ENCODE measurements at places on chromosomes 3 and 15.

DNA sequence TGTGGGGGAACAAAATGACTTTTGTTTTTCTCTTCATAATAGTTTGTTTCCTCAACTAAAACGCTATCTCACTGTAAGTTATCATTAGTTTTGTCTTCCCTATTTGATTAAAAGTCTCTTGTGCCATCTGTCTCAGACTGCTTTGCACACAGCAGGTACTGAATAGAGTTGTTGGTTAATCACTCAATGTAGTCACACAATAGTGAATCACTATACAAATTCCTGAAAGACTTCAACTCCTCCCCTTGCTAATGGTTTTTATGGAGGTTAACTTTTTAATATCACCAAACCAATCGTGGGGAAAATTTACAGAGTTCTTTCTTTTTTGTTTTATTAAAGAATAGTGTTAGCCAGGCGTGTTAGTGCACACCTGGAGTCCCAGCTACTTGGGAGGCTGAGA, 2.6 kb upstream of the NGLY1 start:
- no peak for DNase-seq

- no peak for DNase-seq
Observed at GRCh38 chr3:66706890-66707289, 206.1 kb upstream of the LRIG1 start.

DNA sequence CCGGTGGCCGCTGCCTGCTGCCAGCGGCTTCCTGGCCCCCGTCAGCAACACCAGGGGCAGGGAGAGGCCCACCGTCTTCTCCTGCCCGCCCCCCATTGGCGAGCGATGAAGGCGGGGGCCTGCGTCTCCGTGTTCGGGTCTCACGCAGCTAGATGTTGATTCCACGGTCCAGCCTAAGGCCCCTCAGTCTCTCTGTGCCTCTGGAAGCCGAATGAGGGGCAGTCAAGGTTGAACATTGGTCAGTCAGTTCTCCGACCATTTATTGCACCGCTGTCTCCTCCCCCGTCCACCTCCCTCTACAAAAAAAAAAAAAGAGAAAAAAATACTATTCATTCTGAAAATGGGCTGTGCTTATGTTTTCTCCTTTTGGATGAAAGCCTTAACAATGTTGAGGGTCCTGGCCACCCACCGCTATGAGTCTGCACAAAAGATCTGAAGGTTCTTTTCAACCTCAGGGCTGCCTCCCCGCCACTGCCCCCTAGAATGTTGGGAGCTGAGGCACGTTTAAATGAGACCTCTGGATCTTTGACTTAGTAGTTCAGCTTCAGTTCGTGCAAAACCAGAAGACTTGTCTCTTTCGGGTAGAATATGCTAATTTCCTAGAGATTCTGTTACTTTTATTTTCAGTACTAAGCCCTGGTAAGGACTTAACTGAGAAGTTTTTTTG, 736 bp downstream of the IREB2 start:
- DNase-seq: peak; percentile 30

GRCh38 chr15:78320183-78320582, 20.0 kb upstream of the CRABP1 start:
- no peak for DNase-seq

DNA sequence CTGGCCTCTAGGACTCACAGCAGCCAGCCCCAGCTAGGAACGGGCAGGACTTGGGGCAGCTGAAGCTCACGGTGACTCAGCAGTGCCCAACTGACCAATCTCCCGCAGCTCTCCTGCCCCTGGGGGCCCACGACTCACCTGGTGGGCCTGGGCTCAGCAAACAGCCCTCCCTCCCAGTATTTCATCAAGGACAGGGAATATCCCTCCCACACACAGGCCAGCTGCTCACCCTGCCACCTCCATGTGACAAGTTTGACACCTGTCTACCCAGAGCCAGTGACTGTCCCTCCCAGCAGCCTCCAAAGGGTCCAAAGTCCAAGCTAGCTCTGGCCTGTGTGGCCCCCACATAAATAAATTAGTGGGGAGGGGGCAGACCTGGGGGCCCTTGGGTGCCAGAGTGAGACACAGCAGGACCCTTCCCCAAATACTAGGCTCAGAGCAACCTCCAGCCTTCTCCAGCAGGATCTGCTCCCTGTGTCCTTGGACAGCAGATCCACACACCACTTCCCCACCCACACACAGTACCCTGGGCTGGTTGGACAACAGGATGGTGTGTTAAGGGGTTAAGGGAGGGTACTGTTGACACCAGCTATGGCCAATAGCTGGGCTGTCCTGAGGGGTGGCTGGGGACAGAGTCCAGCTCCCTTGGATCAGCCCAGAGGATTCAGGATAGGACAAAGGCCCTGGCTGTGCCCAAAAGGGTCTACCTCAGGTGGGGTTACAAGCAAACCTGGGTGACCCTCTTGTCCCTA, 4.3 kb downstream of the GNAT1 start:
- DNase-seq: no peak

- DNase-seq: no peak
Observed at GRCh38 chr3:119990888-119991287, 103.4 kb downstream of the GSK3B start.

DNA sequence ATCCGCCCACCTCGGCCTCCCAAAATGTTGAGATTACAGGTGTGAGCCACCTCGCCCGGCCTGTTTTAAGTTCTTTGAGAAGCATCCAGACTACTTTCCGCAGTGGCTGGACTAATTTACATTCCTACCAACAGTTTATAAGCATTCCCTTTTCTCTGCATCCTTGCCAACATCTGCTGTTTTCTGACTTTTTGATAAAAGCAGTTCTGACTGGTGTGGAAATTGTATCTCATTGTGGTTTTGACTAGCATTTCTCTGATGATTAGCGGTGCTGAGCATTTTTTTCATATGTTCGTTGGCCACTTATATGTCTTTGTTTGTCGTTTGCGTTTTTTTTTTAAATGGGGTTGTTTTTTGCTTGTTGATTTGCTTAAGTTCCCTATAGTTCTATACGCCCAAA, 208.4 kb upstream of the DPPA4 start:
- no peak for DNase-seq

GRCh38 chr3:30502051-30502741, 104.2 kb upstream of the TGFBR2 start:
- DNase-seq: no peak

- no peak for DNase-seq
Observed at GRCh38 chr3:50573566-50574443, 4.5 kb downstream of the HEMK1 start.

- DNase-seq: no peak
Observed at GRCh38 chr3:178086144-178086825, 450.0 kb upstream of the KCNMB2 start.

DNA sequence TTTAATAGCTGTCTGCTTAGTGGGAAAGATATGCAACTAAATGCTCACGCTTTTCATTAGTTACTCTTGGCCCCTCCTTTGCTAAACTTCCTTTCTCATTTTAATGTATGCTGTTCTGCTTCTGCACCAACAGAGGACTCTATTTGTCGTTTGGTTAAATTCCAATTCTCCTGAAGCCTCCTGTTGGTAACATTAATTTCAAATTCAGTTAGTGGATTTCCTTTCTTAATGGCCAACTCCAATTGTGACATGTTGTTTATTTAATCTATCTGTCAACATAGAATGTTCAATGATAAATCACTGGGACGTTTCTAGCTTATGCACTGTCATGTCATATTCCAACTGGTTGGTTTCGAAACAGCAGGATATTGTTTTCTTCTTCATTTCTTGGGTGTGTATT, 467.4 kb upstream of the BCHE start:
- no peak for DNase-seq

DNA sequence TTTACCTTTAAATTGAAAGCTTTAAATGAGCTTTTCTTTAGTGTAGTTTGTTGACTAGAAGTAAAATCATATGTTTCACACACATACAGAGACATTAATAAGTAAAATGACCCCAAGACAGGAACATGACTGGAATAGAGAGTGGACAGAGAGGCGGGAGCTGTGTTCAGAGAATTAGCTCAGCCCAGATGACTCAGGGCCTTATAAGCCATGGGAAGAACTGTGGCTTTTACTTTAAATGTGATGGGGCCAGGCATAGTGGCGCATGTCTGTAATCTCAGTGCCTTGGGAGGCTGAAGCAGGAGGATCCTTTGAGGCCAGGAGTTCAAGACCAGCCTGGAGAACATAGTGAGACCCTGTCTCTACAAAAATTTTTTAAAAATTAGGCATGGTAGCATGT, 26.7 kb downstream of the SACM1L start:
- no peak for DNase-seq

DNA sequence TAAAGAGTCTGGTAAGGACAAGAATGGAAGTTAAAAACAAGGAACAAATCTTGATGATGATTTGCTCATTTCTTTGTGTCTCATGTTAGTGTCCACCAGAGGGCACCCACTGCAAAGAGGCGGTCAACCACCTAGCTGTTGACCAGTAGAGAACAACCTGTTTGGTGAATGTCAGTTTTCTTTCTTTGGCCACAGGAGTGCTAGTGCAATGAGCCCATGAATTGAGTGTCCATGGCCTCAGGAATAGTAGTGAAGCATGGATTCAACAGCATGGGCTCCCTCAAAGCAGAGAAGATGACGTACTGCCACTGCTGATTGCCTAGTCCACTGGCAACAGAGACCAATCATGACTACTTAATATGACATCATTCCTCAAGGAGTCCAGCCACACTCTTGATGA, 10.7 kb upstream of the CNTN6 start:
- DNase-seq: peak; percentile 73

- DNase-seq: no peak
Observed at GRCh38 chr3:40524222-40524567, 565 bp upstream of the ZNF621 start.

- no peak for DNase-seq
Observed at GRCh38 chr3:186166491-186167288, 57.8 kb upstream of the ETV5 start.

Data from fibroblast of upper back skin (primary cell).